ELF-1 (cell line): ENCODE measurements at places on chromosomes 6 and 20.

DNA sequence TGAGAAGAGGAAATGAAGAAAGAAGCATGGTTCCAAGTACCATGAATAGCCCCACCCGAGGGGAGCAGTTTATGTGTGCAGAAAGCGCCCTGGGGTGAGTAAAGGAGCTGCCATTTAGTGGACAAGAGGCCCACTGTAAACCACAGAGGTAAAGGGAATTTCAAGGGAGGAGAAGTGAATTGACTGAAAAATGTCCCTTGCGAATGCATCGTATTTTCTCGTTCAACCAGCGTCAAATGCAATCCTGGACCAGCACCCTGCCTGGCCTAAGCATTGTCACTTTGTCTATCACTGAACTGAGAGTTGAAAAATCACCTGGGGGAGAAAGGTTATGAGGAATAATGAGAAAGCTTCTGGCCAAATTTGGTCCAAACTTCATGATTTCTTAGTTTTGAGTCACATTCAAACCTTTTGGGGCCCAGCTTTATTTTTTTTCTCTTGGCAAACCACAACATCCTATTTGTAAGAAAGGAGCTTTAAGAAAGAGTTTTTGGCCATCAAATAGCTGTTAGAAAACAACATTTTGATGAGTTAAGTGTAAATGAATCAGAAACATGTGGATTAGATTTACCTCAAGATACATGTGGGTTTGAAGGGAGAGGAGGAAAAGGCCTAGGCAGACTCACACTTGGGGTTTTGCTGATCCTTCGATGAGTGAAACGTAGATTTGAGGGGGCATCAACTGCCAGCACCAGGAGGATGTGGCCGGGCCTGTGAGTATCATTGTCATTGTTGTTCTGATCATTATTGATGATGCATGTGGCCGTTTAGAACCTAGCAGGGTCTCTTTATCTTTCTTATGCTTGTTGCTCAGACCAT lies 214.0 kb downstream of the CLIC5 start:
- no peak for DNase-seq

DNA sequence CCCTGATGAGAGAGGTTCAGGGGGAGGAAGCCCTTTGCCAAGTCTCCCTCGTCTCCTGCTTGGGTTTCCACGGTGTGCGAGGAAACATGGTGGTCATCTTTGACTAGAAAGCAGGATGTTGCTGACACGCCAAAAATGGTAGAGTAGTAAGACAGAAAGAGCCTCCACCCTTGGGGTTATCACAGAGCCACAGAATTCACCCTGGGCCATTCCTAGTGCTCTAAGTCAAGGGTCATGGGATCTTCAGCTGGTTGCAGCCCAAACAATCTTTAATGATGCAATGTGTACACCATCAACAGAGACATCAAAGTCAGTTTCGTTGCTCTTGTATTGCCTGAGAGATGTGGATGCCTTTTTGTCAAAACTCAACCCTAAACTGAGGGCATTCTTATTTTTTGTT lies 201.9 kb downstream of the LY86 start:
- DNase-seq: no peak

DNA sequence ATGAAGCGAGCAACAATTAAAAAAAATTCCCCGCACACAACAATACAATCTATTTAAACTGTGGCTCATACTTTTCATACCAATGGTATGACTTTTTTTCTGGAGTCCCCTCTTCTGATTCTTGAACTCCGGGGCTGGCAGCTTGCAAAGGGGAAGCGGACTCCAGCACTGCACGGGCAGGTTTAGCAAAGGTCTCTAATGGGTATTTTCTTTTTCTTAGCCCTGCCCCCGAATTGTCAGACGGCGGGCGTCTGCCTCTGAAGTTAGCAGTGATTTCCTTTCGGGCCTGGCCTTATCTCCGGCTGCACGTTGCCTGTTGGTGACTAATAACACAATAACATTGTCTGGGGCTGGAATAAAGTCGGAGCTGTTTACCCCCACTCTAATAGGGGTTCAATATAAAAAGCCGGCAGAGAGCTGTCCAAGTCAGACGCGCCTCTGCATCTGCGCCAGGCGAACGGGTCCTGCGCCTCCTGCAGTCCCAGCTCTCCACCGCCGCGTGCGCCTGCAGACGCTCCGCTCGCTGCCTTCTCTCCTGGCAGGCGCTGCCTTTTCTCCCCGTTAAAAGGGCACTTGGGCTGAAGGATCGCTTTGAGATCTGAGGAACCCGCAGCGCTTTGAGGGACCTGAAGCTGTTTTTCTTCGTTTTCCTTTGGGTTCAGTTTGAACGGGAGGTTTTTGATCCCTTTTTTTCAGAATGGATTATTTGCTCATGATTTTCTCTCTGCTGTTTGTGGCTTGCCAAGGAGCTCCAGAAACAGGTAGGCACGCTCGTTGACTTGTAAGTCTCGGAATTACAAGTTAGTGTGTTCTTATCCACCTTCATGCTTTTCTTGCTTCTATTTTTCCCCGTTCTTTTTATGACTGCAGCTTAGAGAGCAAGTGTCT lies at the start of gene EDN1:
Gene EDN1 (plus strand): TSS at position 429 of the 888 bp plus-strand sequence. CDS start 269 bp downstream, at position 698.
- DNase-seq: peak; percentile 91

GRCh38 chr20:41551011-41551705 lies 67.0 kb downstream of the CHD6 start:
- no peak for DNase-seq

DNA sequence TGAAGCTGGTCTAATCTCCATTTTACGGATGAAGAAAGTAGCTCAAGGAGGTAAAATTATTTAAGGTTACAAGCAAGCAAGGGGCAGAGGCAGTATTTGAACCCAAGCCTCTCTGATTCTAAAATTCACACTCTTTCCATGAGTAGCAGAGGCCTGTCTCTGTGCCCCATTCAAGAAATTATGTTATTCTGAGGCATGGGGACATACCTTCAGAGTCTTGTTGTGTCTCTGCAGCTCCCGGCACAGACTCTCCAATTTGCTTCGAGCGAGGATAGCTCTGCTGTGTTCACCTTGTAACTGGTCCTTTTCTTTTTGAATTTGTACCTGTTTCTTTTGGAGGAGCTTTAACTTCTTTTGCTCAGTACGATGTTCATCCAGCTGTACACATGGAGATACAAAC lies 21.5 kb downstream of the TXLNB start:
- DNase-seq: no peak

DNA sequence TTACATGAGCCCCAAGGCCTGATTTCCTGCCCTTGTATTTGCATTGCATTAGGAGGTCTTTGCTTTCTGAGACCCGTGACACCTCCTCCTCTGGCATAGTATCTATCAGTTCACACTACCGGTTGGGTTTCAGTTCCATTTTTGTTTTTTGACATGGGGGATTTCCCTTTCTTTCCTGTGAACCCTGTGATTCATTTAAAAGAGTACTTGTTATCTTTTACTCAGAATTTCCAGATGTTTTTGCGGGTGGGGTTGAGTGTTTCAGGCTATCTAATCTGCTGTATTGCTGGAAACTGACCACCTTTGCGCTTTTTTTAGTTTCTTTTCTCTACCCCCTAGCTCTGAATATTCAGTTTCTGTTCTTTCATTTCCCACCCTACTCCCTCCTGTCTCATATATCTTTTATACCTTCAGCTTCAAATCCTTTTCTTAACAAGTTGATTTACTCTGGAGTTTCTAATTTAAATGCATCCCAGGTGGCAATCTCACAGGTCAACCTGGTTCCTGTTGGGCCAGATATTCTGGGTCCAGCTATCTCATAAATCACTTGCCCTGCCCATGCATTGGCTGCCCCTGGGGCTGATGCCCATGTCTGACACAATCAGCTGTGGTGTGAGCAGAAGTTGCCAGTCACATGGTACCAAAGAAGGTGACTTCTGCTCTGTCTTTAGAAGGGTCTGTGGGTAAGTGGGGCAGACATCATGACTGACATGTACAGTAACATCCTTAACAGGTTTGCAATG lies 14.3 kb upstream of the NCOA3 start:
- no peak for DNase-seq

DNA sequence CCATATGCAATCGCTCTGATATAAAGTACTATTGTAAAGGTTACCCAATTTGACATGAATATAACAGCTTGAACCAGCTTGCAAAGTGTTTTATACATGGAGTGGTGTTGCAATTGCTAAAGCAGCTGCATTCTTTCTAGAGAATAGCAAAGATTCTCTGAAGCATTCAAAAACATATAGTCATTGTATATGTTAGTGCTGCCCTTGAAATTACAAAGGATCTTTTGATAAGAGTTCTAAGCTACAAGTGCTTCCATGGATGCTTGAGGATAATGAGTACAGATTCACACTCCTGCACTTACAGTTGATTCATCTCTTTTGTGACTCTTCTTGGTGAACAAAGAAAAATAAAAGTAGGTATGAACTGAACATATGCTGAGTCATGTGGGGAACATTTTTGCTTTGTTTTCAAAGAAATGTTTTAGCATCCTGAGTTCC lies 175.7 kb downstream of the ALDH8A1 start:
- DNase-seq: no peak

- no peak for DNase-seq
Measured at GRCh38 chr20:59400708-59401107, 100.3 kb downstream of the EDN3 start.

DNA sequence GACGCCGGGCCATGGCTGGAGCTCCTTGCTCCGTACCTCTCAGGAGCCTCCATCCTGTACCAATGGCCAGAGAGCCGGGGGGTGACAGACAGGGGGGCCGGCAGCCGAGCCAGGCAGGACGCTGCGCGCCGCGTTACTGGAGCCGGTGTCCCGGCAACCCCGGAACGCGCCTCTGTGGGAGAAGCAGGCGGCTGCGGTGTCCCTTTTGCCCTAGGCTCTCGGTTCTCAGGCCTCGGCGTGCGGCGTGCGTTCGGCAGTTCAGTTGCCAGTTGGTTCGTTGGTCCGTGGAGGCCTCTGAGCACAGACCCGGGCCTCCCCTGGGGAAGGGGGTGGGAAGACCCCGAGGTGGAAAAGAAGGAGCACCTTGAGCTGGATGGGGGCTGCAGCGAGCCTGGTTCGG lies at the start of gene SPATS1:
Gene SPATS1 (plus strand): TSS at position 162 of the 400 bp plus-strand sequence. CDS start 446 bp downstream, outside the sequence.
- DNase-seq: peak; percentile 61

- no peak for DNase-seq
Measured at GRCh38 chr6:112335736-112336135, 11.4 kb upstream of the RFPL4B start.

GRCh38 chr6:7617801-7618764 lies 28.1 kb downstream of the SNRNP48 start:
- peak; percentile 71 for DNase-seq

DNA sequence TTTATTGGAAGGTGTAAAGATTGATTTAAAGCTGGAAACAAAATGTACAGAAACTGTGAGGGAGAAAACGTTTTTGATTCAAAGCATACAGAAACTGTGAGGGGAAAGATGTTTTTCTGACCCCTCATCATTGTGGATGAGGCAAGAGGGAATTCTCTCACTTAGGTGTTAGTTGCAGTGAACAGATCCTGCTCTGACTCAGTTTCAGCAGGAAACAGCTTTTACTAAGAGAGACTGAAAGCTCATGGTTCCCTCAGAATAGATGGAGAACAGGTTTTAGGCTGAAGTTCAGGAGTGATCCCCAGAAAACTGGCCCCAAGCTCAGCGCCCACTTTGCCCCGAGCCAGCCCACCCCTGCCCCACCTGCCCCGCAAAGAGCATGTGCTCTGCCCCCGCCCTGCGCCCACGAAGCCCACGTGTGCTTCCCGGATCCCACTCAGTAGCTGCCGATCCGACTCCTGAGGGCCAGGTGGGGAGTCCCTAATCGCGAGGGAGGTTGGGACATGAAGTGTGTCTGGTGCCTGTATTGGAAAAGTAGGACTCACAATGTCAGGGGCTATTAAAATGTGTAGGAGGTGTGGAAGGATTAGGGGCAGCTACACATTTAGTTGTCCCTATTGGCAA lies 41.2 kb downstream of the DUSP22 start:
- DNase-seq: no peak

GRCh38 chr20:19026901-19027644 lies 185.4 kb upstream of the SLC24A3 start:
- peak; percentile 14 for DNase-seq

DNA sequence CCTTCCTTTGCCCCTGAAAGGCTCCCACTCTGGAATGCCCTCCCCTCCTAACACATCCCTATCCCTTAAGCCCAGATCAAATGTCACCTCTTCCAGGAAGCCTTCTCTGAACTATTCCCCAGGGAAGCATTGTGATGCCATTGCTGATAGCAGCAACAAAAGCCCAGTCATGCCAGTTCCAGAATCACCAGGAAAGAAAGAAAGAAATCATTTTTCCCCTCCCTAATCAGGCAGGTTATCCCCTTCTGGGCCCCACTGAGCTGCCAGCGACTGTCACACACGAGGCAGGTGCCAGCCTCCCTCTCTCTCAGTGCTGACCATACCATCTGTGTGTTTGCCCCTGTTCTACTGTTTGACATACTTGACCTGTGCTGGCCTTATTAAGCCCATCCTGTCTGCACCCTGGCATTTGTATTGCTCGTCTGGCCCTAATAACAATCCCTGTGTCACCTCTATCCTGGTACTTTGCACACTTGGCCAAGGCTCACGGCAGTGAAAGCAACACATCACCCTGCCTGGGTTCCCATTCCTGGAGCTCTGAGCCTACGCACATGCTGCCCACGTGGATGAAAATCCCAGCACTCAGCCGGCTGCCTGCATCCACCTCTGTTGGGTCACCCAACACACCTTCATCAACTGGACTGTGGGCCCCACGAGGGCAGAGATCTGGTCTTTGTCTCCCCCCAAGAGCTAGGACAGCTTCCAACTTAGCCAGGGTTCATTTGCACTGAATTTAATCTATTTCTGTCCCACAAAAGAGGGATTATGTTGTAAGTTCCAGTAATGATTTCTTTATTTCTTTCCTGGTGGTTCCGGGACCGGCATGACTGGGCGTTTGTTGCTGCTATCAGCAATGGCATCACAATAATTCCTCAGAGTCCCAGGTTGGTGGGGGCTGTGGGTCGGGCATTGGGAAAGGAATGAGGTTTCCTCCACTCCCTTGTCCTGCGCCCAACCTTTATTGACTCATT lies 5.3 kb upstream of the BPIFB1 start:
- DNase-seq: peak; percentile 44

DNA sequence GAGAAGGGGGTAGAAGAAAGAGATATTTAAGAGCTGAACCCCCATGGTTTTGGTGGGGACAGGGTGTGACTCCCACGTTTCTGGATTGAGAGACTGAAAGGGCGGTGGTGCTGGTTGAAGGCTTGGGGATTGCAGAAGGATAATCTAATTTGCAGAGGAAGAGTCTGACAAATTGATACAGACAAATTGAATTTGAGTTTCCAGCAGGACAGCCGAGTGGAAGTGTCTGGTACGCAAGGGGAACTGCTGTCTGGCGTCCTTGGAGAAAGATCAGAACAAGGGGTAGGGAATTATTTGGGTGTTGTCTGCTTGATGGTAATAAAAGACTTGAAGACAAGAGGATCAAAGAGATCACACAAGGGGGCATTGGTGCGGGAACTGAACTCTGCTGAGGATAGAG lies 40.5 kb upstream of the MDGA1 start:
- DNase-seq: no peak

GRCh38 chr6:31498748-31499147 lies 803 bp downstream of the MICB start:
- peak; percentile 51 for DNase-seq

DNA sequence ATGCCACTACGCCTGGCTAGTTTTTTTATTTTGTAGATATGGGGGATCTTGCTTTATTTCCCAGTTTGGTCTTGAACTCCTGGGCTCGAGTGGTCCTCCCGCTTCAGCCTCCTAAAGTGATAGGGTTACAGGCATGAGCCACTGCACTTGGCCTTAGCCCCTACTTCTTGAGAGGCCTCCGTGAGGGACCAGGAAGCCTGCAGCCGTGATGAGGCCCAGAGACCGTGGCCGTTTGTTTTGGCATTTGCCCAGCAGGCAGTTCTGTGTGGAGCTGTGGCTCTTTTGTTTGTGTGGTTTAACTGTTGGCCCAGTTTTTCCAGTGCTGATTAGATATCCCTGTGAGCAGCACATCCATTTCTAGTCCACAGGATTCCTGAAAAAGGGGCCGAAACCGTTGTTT lies 39.8 kb downstream of the SRSF3 start:
- peak; percentile 51 for DNase-seq
